ENCODE measurements at places on chromosomes 11 and 22. TPM values are rescaled to one million over a fixed set of nuclear protein-coding genes. Genes with fewer than 3 reads are reported as not detected.

GRCh38 chr22:50531546-50531961, 1.7 kb upstream of the TYMP start:
- no peak for DNase-seq

DNA sequence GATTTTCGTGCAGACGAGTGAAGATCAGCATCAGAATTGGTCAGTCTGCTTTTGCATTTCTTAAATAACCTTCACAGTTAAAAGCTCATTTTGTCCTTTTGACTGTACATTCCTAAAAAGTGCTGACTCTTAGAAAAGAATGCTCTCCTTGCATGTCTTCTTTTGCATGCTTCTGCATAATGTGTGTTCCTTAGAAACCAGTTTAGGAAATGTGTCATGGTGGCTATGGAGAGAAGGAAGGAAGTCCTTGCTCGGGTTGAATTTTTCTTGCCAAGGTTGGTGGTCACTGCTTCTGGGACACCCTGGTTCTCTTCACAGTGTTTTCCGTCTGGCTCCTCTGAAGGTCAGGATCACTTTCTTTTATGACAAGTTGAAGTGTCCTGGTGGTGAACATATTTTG, 6.8 kb downstream of the AP2A2 start:
- no peak for DNase-seq

- DNase-seq: no peak
Measured at GRCh38 chr22:31496735-31497146, 405 bp downstream of the SFI1 start.

GRCh38 chr22:31650391-31650790, 11.6 kb downstream of the PISD start:
- DNase-seq: peak; percentile 57

DNA sequence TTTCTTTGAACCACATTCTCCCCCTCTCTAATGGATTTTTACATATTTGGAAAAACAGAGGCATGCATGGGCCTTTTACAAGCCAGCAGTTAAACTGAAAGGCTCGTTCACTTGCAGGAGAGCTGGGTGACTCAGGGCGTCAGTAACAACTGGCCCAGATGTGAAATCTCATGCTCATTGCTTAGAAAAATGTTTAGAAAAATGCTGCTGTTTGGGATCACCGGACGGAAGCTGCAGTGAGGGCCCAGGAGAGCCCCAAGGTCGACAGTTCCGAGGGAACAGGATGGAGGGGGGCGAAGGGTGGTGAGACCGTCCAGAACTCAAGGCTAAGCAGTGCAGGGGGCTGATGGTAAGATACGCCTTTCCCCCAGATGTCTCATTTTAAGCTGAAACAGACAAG, 41.7 kb upstream of the SMTN start:
- peak; percentile 71 for DNase-seq

DNA sequence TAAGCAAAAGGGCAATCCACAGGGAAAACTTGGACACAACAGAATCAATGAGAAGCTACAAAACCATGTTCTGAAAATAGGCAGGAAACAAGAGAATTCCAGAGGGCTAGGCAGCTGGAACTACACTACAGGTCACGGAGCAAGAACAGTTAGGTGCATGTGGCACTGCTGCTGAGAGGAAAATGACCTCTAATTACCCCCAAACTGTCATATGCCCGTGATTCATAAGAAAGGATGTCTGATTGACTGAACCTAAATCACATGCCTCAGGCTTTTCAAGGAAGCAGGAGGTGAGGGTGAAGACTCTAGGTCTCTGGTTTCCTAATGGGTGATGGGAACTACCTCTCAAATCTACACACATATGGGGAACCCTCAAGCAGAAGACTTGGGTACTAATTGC, 17.9 kb upstream of the RRAS2 start:
- DNase-seq: no peak

Gene SCUBE2
- 1.3 TPM for polyA plus RNA-seq

GRCh38 chr11:116224154-116224888, 548.5 kb downstream of the BUD13 start:
- peak; percentile 10 for DNase-seq

- DNase-seq: no peak
Measured at GRCh38 chr11:124612567-124613246, 1.5 kb downstream of the PANX3 start.

DNA sequence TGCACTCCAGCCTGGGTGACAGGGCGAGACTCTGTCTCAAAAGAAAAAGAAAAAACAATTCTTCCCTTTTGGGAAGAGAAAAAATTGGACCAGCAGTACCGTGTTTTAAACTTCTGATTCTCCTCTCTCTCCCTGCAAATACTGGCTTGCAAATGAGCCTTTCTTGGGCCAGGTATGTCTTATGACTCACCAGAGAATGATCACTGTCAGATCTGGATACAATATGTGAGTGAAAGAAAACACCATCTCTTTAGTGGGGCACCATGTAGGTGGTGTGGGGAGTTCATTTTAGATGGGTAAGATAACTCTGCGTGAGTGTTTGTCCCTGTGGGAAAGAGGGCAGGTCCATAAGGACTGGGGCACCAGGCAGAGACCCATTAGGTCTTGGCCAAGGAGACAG, 2.4 kb upstream of the SCGB2A2 start:
- no peak for DNase-seq

- DNase-seq: no peak
Measured at GRCh38 chr11:82854242-82854641, 46.0 kb downstream of the PRCP start.

- peak; percentile 91 for DNase-seq
Measured at GRCh38 chr11:58616594-58616993, 5.9 kb upstream of the CNTF start.

- no peak for DNase-seq
Measured at GRCh38 chr22:28466399-28466798, 213.2 kb downstream of the TTC28 start.

Gene NEFH
- polyA plus RNA-seq: 1.6 TPM

Gene OR52H1
- not detected for polyA plus RNA-seq

Gene SAA1
- not detected for polyA plus RNA-seq

GRCh38 chr22:41368543-41369423, 13.0 kb upstream of the TEF start:
- DNase-seq: no peak

DNA sequence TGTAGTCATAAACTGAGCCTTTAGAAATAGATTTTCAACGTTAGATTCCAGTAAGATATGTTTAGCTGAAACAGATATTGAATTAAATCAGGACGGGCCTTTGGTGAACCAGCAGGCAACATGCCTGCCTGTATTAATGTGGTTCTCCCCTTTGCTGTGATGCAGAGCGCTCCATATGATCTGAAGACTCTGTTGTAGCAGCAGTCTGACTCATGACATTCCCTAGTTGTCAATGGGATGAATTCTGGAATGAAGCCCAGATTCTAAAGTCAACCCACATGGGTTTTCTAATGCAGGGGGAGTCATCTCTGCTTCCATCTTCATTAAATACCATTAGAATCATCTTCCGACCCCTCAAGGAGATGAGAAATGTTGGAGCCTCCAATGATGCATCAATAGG, 864.5 kb downstream of the NTM start:
- peak; percentile 61 for DNase-seq

Gene SUSD2
- 1.1 TPM for polyA plus RNA-seq

GRCh38 chr11:95092549-95093324, 3.1 kb downstream of the ENDOD1 start:
- DNase-seq: no peak

Gene CABP7
- not detected for polyA plus RNA-seq

- DNase-seq: no peak
Measured at GRCh38 chr11:2947744-2948143, 18.5 kb upstream of the PHLDA2 start.

- DNase-seq: no peak
Measured at GRCh38 chr22:50600538-50600937, at the start of gene MAPK8IP2. Gene MAPK8IP2, plus strand, starts transcription at chr22:50600793. Its CDS starts 26 bp downstream, at chr22:50600819.

Gene THRSP
- not detected for polyA plus RNA-seq

DNA sequence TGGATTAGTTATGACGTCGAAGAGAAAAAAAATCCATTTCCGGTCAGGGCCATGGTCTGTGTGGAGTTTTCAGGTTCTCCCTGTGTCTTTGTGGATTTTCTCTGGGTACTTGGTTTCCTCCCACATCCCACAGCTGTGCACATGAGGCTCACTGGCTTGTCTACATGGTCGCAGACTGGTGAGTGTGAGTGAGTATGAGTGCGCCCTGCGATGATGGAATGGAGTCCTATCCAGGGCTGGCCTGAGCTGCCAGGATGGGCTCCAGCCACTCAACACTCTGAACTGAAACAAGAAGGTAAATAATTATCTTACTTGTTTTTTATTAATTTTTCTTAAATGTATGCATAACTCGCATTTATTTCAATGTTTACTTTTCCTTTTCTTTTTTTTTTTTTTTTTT, 10.8 kb downstream of the MMP3 start:
- no peak for DNase-seq

Gene SCGB1A1
- not detected for polyA plus RNA-seq

- no peak for DNase-seq
Measured at GRCh38 chr22:47367993-47368945, 605.8 kb downstream of the TBC1D22A start.

GRCh38 chr22:32682990-32683389, 118.5 kb upstream of the TIMP3 start:
- DNase-seq: no peak

- no peak for DNase-seq
Measured at GRCh38 chr22:29870574-29870973, 12.4 kb upstream of the MTMR3 start.
